NCI-H2081 (cell line): ENCODE measurements at places on chromosomes 1 and 21.
A peak's percentile ranks its signal among the peaks of the same experiment; 100 is the strongest.

- DNase-seq = no peak
Observed at GRCh38 chr1:160260406-160261382, 1.7 kb downstream of the DCAF8 start.

DNA sequence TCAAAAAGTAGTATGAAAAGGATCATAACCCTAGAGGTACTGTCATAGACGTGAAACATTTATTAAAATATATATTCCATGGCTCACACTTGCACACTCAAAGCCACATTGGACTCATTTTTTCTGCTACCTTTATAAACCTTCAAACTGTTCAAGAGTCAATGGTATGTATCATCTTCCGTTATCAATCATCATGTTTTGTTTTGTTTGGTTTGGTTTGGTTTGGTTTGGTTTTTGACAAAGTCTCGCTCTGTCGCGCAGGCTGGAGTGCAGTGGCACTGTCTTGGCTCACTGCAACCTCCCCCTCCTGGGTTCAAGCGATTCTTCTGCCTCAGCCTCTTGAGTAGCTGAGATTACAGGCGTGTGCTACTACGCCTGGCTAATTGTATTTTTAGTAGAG is 1.8 kb downstream of the IFNAR2 start:
- no peak for DNase-seq

- DNase-seq = no peak
Observed at GRCh38 chr1:1178794-1179331, 5.2 kb downstream of the TTLL10 start.

DNA sequence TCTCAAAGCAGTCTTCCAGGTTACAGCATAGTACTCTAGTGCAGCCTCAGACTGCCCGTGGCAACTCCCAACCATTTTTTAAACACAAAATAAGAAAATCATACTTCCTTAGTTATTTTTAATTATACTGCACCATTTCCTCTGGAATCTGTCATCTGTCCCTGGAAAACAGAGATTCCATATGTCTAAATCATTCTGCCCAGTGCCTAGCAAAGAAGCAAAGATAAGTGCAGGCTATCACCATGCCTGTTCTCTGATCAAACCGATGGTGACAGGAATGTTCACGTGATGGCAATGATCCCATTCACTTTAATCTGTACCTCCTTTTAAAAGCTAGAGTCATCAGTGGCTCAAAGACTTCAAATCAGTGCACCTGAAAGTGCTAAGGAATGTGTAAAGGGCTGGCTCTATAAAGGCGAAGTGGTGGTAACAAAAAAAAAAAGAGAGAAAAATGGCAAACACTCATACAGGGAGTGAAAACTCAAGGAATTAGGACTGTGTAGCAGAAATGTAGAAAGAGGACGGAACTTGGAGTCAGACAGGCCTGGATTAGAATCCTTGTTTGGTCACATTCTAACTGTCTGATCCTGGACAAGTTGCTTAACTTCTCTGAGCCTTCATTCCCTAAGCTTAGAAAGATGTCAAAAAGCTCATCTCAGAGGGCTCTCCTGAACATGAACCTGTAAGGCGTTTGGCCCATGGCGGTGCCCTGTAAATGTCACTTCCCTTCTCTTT is 9.9 kb upstream of the CCN1 start:
- DNase-seq = no peak

DNA sequence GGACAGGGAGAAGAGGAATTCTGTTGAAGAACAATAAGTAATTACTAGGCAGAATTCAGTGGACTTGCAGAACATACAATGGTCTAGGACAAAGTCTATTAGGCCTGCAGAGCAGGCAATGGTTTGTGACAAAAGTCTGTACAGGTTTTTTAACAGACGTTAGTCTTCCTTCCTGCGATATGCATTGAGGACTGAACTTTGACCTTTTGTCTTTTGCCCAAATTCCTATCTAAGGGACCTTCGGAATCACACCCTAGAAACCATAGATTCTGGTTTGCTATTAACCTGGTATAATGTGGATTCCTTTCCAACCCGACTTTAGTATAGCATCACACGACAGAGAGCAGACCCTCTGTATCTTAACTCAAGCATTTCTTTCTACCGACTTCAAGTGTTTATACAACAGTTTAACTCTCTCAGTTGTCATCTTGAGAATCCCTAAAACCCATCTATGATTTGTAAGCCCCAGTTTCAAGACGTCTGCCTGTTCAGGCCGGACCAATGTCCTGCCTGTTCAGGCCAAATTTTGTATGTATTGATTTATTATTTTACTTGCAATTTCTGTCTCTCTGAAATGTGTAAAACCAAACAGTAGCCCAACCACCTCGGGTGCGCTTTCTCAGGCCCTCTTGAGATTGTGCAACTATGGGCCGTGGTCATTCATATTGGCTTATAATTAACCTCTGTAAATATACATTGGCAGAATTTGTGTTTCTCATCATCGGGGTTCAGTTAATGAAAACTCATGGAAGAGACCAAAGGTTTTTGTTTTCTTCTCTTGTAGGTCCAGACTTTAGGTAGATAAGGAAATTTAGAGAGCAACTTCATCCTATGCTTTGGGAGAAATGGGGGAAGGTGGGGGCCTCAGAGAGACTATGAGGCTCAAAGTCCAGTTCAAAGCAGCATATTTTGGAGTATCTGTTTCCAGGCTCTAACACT is 76.9 kb upstream of the TNFSF18 start:
- DNase-seq = no peak

- no peak for DNase-seq
Observed at GRCh38 chr1:193408782-193409293, 222.4 kb upstream of the B3GALT2 start.

GRCh38 chr1:67572594-67573221 is 112.3 kb upstream of the GADD45A start:
- no peak for DNase-seq

GRCh38 chr1:3005771-3006170 is 15.5 kb upstream of the ACTRT2 start:
- DNase-seq = no peak

DNA sequence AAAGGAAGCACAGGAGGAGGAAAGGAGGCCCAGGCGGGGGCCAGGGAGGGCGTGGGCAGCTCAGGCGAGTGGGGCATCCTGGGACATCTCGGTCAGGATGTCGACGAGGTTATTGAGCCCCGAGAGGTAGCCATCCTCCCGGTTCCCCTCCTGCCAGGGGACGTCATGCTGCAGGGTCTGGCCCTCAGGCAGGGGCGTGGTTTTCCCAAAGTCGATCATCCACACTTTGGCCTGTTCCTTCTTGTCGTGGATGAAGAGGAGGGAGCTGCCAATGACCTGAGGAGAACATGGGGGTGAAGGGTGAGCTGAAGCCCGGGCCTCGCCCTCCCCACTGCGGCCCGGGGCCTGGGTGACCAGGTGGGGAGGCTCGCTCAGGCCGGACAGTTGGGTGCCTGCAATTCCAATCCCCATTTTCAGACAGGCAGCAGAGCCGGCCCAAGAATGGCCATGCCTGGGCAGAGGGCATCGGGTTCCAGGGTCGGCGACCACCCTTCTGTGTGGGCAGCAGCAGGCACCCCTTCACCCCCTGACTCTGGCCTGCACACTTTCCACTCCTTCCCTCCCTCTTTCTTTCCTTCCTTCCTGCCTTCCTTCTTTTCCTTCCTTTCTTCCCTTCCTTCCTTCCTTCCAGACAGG is 86.2 kb downstream of the STUM start:
- DNase-seq = no peak

- DNase-seq = no peak
Observed at GRCh38 chr1:8337776-8338525, 20.0 kb downstream of the SLC45A1 start.

DNA sequence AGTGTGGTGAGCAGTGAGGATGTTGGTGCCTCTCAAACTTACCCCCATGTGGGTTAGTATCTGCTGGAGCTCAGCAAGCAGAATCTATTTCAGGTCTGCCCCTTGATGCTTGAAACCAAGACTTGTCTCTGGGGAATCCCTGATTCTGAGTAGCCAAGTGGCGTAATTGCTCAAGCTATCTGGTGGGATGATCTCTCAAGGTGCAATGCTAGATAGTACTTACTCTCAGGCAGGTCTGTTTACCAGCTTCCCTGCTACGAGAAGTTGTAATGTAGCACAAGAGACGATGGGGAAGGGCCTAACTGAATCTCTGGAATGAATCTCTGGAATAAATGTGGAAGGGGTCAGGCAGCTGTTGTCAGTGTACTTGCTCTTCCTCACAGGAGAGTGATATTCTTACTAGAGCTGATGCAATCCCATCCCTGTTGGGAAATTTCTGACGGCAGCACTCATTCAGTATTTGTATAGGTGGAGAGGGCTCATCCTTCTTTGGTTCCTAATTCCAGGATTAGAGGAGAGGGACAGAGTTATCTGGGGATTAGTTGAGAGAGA is 65.4 kb downstream of the MACF1 start:
- DNase-seq = peak; percentile 19

- DNase-seq = no peak
Observed at GRCh38 chr1:186494832-186495271, 33.9 kb upstream of the PDC start.

- no peak for DNase-seq
Observed at GRCh38 chr1:149915429-149916192, 2.0 kb downstream of the SV2A start.

- DNase-seq = no peak
Observed at GRCh38 chr21:45139473-45139872, 65.1 kb downstream of the ADARB1 start.

DNA sequence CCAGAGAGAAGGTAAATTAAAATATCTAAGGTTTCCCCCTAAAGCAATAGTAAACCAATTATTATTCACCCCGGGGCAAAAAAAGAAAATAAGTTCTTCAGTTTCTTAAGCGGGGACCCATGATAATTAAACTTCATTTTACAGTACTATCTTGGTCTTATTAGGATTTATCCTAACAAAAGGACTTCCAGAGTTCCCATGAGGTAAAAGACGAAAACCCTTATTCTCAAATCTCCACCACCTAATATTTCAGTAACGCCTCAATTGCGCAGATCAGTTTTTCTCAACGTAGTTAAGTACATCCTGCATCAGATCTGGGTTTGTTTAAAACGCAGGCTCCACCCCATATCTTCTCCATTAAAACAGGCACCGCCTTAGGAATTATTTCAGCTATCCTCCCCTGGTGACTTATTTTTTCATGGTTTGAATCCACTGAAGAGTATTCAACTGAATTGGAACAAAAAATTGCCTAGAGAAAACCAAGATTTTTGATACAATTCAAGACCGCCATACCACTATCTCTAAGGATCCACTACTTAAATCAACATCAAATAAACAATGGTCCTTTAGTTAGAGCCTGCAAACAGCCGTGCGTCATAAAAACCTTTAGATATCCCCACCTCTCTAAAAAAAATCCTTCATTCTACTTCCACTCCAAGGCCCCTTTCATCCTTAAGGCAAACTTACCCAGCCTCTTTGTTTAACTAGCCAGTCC is 1.7 kb downstream of the MCL1 start:
- DNase-seq = peak; percentile 33

GRCh38 chr1:56850411-56850810 is 4.2 kb upstream of the C8A start:
- no peak for DNase-seq

DNA sequence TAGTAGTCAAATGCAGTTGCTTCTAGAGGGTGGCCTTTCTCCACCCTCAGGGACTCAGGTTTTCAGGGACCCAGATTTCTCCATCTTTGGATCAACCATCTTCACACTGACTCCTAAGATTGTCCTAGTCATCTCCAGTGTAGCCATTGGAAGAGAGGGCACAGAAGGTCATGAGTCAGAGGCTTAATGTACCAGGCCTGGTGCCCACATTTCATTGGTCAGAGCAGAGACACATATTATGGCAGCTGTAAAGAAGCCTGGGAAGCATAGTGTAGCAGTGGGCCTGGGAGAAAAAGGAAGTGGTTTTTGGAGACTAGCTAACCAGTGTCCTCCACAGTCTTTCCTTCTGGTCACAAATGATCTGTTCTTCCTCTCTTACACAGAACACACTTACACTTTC is 122.5 kb downstream of the GIPC2 start:
- DNase-seq = no peak

DNA sequence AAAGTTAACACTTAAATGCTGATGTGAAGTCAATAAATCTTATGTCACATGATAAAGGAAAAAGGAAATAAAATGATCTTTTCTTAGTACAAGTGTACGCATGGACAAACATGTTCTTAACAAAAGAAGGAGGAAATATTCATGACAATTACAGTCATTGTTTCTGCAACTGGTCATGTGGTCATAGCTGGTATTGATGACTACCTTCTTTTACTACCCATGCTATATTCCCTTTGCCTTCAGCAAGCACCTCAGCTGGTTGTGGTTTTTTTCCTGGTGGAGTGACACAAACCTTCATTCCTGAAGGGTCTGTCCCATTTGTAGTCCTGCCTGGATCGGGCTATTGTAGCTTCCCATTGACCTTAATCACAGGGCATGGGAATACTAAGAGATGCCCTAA is 23.4 kb upstream of the TSHB start:
- no peak for DNase-seq

DNA sequence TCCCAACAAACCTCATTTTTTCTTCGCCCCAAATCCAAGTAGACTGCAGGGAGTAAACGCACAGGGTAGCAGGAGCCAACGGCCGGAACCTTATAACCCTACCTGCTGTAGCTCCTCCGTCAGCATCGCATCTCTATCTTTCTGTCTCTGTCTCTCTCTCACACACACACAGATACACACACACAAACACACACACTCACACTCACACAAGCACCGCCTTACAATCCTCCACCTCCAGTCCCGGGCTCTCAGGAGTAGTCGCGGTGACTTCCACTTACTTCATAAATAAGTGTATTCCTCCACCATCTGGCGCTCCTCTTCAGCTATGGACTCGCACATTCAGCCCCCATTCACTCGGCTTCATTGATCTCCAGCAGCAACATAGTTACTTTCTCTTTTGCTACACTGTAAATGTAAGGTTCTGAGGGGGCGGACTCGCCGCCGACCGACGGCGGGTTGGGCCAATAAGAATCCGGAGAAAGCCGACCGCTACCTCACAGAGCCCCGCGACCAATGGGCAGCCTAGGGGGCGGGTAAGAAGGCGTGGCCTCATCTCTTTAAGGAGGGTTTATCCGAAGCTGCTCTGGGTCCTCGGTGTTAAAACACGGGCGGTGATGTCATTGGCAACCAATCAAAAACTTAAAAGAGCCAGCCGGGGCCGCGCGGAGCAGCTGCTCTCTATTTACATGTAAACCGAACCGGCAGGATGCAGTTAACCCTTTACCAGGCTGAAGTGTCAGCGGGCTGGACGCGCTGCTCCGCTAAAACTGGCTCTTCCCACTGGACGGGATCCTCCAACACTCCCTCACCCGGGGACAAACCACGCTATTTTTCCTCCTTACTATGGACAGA is at the start of gene DUSP10:
DUSP10 (minus strand) TSS at position 387 of the 852 bp plus-strand sequence. CDS start 2,345 bp downstream, outside the sequence.
- peak; percentile 100 for DNase-seq

DNA sequence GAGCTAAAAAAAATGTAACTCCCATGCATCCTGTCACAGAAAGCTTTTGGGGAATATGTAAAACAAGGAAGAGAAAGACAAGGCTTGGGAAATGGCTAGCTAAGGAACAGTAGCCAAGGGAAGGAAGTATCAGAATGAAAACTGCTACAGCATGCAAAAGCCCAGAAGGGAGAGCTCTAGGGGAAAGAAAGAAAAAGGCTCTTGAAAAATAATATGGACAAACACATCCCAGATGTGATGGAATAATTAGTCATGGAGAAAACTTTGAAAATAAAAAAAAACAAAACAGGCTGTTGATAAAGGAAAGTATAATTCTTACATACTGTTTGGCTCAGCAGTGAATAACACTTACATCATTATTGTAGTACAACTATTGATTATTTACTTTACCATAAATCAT is 47.9 kb upstream of the VCAM1 start:
- DNase-seq = no peak

- no peak for DNase-seq
Observed at GRCh38 chr1:79633456-79633855, 626.9 kb upstream of the ADGRL4 start.
